ENCODE measurements at places on chromosomes 11 and 22.

GRCh38 chr11:100791860-100792259 is 104.8 kb downstream of the ARHGAP42 start:
- DNase-seq, result no peak

DNA sequence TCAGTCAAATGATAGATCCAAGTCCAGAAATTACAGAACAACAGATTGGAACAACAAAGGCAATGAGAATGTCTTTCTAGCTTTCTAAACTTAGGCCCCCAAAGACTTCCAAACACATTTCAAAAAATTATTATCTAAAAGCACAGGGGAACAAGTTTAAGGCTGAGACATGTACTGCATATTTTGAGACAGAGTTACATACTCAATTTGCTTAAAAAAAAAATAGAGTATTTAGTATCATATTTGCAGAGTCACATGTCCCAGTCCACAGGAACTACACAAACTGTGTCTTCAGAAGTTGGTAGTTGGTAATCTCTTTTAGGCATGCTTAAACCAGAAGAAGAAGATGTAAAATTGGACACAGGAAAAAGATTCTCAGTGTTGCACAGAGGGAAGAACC is 127.2 kb downstream of the MAML2 start:
- no peak for DNase-seq

DNA sequence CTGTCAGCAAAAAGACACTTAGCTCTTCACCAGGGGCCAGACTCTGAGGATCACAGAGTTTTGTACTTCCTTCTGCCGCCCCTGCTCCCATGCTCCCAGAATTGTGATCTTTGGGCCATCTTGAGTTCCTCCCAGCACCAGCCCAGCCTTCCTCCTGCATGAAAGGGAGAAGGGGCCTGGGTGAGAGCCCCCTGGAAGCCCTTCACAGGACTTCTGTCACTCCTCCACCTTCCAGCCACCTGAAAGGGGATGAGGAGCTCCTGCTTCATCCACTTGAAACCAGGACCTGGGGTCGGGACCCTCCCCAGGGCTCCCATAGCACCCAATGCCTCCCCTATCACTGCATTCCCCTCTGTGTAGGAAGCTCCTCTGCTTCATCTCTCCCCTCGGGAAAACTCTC is 174.2 kb downstream of the BUD13 start:
- DNase-seq, result no peak

- DNase-seq, result no peak
Measured at GRCh38 chr22:23032658-23033057, 37.7 kb upstream of the GNAZ start.

GRCh38 chr11:92765965-92766371 is 203.5 kb upstream of the MTNR1B start:
- no peak for DNase-seq

GRCh38 chr11:134406264-134407185 is 5.5 kb downstream of the B3GAT1 start:
- DNase-seq, result no peak

DNA sequence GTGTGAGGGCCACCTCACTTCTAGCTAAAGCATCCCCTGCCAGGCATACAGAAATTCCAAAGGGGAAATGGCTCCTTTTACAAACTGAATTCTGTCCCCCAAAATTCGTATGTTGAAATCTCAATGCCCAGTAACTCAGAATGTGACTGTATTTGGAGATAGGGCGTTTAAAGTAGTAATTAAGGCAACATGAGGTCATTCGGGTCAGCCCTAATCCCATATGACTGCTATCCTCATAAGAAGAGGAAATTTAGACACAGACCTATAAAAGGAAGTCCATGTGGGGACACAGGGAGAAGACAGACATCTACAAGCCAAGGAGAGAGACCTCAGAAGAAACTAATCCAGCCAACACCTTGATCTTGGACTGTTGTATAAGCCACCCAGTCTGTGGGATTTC is 119.1 kb downstream of the CHST1 start:
- no peak for DNase-seq

- DNase-seq, result no peak
Measured at GRCh38 chr11:109547356-109548027, 125.5 kb downstream of the C11orf87 start.

DNA sequence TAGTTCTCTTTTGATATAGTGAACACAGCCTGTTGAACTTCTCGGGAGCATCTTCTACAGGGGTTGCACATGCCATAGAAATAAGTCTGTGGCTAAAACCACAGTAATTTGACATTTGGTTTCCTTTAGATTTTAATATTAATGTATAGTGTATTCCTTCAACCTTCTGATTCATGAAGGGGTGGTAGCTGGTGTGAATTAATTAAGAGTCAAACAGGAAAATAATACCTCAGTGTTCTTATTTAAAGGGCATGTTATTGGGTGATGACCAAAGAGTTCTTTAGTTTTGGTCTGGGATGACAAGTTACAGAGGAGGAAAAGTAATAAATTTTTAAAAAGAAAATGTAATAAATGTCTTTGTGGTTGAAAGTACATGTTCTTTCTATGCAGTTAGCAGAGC is 86.8 kb downstream of the PDHX start:
- no peak for DNase-seq

GRCh38 chr11:126512741-126513715 is 157.5 kb downstream of the ST3GAL4 start:
- DNase-seq, result no peak

DNA sequence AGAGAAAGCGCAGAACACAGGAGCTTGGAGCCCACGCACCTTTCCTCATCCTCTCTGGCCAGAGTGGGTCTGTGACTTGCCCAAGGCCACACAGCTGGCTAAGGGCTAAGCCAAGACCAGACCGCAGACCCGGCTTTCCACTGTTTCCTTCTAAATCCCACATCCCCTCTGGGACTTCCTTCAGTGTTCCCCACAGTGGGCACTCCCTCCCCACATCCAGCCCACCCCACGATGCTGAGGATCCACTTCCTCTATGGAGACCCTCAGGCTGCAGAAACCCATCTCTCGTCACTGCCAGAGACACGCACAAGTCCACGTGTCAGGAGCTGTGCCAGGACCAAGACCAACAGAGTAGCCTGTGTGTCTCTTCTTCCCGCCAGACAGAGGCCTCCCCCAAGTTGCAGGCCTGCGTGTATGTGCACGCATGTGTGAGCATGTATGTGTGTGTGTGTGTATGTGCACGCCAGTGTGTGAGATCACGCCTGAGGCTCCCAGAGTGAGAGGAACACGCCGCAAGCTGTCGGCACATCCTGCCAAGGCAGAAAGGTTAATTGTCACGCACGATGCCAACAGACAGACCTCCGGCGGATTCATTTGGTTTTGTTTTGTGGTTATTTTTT is 21.6 kb downstream of the PDGFB start:
- DNase-seq, result no peak

- no peak for DNase-seq
Measured at GRCh38 chr11:19079643-19080440, 19.3 kb upstream of the MRGPRX2 start.

GRCh38 chr22:25030636-25031035 is 78.1 kb downstream of the KIAA1671 start:
- no peak for DNase-seq

DNA sequence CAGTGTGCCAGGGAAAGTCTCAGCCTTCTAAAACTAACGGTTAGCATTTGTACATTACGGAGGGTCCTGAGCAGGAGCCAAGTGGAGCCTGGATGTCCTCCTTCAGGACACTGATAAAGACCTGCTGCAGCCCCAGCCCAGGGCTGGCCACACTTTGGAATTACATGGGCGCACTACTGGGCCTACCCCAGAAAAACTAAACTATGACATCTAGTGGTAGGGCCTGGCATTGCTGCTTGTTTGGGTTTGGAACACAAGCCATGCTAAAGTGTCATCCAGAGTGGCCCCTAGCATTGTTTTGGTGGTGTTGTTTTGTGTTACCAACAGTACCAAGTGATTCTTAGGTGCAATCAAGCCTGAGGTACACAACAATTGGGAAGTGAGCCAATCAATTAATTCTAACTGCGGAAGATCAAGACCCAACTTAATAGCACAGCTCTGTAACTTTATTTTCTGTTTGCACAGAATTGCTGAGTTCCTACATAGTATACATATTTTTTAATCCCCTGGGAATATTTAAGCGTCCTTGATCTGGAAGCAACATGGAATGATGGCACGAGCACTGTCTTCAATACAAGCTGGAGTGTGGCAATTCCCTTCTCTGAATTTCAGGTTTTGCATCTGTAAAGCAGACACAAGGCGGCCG is 340.7 kb downstream of the LARGE1 start:
- DNase-seq, result peak; percentile 0

DNA sequence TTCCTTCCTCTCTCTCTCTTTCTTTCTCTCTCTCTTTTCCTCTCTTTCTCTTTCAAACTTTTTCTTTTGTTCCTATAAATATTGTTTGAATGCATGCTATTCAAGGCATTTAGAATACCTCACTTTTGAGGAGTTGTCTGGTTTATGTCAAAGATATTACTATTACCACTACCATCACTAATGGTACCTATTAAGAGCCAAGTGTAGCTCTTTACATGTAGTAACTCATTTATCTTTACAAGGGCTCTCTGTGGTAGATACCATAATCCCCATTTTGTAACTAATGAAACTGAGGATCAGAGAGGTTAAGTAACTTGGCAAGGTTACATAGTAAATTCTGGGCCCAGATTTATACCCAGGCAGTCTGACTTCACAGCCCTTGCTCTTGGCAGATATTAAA is 116.0 kb downstream of the CSTPP1 start:
- no peak for DNase-seq

- DNase-seq, result no peak
Measured at GRCh38 chr11:59807047-59807610, 3.4 kb downstream of the MRPL16 start.

DNA sequence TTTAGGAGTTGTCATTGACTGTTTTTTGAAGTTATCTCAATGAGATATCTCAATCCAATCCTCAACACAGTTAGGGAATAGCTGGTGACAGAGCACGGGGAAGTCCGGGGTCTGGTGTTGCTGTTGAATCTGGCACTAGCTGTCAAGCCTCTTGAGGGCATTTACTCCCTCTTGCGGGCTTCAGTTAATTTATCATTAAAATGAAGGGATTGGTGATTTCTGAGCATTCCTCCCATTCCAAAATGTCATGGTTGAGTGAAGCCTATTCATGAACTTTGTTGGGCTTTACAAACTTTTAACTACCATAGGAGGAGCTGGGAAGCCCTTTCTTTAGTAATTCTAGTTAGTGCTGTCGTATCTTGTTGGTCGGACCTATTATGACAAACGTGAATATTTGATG is 40.2 kb downstream of the UVRAG start:
- DNase-seq, result no peak

DNA sequence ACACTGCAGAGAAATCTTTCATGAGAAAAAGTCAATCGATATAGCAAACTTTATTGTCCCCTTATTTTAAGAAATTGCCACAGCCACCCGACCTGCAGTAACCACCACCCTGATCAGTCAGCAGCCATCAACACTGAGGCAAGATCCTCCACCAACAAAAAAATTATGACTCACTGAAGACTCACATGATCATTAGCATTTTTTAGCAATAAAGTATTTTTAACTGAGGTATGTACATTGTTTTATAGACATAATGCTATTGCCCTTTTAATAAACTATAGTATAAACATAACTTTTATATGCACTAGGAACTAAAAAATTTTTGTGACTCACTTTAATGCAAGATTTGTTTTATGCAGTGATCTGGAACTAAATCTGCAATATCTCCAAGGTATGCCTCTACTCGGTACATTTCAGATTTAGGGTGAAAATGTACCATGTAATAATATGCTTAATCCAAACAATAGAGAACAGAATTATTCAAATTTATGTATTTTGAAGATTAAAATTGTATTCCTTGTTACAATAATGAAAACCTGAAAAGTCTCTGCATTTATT is 79.2 kb upstream of the CEP126 start:
- no peak for DNase-seq

DNA sequence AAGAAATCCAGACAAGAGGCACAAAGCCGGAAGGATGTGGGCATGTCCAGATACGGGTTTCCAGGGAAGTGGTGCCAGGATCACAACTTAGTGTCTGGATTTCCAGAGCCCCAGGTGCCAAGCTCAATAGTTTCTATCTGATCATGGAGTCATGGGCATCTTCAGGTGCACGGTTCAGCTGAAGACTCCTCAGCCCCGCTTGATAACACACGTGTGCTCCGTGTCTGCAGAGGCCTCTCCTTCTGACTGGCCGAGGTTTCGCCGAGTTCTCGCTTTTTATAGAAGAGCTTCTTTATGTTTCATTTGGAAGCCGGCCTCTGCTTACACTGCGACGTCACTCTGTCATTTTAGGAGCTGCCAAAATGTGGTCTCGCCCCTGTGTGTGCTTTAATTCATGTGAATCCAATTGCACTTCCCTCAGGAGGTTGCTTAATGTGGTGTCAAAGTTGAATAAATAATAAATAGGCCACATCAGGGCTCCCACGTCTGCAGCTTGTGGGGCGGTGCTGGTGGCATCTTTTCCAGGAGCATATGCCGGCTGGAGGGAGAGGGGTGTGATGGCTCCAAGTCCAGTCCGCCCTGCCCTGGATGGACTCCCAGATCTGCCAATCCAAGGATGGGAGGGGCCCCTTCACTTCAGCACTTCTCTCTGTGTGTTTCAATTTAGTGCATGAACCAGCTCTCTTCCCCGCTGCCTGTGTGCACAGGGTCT is 1410.8 kb downstream of the TBC1D22A start:
- no peak for DNase-seq

DNA sequence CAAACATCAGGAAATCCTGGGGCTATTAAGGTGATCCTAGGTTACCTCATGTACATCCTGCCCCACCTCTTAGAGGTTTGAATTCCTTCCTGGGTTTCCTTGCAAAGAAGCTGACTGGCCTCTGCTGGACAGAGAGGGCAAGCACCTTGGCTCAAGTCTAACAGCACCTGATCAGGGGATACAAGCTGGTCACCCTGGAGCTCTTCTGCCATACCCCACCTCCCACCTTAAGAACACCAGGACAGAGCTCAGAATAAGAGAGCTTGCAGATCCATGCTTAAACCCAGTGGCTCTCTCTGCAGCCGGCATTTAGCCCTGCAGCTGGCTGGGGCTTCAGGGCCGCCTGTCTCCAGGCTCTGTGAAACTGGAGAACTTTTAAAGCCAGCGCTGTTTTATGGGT is 386.6 kb upstream of the NARS2 start:
- no peak for DNase-seq

DNA sequence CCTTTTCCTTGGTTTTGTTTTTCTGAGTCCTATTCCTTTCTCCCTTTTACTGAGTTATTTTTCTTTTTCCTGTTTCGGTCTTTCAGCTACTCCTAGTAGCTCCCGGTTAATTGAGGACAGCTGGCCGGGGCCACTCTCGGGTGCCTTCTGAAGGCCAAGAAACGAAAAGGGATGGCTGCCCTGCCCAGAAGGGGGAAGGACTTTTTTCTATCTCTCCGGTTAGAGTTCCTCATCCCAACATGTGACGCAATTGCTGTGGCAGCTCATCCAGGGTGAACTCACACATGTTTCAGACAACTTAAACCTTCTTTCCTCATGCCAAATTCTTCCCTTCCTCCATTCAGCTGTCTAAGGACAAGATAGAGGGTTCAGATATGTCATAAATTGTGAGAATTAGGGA is 83.6 kb downstream of the PIWIL4 start:
- DNase-seq, result no peak

- DNase-seq, result no peak
Measured at GRCh38 chr11:109133159-109133558, 288.8 kb upstream of the C11orf87 start.

GRCh38 chr22:46417769-46418168 is 82.3 kb downstream of the TRMU start:
- DNase-seq, result no peak

Measured in stimulated activated CD4-positive, alpha-beta T cell treated with anti-CD3 and anti-CD28 coated beads, Interleukin-1b, Interleukin-23, amount 100 ng/mL, for 4 hours (primary cell).